ENCODE measurements at places on chromosomes 5 and 9.

DNA sequence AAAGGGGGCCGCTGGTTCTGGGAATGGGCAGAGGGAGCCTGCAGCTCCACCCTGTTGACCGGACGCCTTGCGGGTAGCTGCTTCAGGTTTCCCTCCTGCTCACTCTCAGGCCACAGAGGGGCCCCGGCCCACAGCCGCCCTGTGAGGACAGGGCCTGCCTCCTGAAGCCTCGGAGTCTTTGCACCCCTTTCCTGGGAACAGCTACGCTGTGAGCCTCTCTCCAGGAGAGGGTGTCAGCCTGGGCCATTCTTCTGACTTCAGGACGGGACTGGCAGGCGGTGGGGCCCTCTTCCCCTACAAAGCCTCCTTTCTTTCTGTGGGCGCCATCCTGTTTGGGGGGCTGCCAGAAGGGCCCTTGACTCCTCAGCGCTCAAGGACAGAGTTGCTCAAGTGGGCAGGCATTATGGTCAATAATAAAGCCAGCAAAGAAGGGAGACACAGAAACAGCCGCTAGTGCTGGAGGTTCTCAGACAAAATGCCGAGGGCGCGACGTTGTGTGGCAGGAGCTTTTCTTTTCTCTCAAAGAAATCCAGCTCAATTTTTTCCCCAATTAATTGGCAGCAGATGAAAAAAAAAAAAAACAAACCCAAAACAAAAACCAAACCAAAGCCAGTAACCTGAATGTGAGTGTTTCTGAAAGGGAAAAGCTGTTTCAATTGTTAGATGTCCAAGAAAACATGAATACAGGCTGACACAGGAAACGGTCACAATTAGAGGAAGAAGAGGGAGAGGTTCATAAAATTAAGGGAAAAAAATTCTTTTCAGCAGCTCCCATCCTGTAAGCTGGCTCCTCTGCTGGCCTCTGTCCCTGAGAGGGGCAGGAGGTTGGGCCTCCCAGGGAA, 12.8 kb upstream of the SLC25A51 start:
- no peak for DNase-seq

DNA sequence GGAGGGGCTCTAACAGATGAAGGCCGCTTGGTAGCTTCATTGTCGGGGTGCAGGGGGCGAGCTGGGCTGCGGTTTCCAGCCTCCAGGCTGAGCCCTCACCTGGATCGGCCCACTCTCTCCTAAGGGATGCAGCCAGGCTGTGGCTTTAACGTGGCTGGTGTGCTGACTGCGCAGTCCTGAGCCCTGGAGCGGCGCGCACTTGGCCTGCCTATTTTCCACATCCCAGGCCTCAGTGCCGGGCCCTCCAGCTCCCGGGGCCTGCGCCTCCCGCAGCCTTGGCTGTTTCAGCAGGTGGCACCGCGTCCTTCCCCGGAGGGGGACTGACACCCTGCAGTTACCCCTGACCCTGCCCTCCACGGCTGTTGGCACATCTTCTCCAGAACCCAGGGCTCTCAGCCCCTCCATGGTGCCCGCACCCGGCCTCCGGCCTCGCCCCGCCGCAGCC, 1.4 kb downstream of the RNU6ATAC start:
- no peak for DNase-seq

DNA sequence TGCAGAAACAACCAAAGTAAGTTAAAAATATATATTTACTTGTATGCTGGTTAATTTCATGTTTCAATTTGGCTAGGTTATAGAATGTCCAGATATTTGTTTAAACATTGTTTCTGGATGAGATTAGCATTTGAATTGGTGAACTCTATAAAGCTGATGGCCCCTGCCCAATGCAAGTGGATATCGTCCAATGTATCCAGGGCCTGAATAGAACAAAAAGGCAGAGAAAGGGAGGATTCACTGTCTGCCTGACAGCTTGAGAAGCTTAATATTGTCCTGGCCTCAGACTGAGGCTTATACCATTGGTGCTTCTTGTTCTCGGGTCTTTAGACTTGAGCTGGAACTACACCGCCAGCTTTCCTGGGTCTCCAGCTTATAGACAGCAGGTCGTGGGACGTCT, 446.7 kb upstream of the ACTBL2 start:
- DNase-seq = no peak

DNA sequence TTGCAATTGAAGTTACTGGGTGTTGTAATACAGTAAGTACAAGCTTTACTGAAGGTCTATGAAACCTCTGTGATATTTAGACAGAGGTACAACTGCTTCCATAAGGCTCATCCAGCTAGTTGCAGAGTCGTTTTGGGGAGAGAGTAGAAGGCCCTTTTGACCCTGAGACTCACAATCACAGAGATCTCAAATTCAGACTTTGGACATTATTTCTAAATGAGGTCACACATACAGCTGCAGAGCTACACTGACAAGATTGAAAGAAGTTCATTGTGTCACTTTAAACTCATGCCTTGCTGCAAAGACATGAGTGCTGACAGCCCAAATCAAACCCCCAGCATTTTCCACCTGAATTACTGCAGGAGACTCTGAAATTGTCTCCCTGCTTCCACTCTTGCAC, 205.9 kb upstream of the TMEM161B start:
- DNase-seq = no peak

DNA sequence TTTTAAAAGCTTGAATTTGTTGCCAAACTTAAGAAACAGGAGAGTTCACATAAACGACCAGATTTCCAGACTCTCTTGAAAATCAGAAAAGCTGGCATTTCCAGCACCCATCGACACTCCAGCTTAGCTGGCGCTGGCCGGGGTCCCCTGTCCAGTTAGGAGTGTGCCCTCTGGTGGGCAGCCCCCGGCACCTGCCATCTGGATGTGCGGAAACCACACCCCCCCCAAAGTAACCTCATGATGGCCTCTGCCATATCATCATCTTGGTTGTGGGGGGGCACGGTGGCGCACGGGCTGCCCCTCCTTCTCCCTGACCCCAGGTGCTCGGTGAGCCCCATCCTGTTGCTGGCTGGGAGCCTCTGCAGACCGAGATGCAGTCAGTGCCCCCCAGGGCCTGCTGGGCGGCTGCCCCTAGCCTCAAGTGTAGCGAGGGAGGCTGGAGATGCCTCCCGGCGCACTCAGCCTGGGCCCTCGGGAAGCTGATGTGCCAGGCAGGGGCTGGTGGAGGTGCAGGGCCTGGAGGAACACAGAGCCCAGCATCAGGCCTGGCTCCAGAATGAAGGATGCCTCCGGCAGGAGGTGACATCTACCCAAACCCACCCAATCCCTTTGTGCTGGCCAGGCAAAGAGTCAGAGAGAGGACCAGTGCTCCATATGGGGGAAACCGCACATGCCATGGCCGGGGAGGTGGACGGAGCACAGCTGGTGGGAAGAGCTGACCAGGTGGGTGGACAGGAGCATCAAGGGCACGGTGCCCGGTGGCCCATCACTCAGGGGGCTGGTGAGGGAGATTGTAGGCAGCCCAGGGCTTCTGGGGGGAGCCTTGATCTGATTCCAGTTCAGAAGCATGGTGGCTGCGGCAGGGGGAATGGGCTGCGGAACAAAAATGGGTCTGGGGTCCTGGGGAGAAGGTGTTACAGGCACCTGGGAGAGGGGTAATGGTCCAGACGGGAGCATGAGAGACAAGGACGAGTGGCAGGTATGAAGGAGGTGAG, 70.6 kb downstream of the ADAMTS2 start:
- no peak for DNase-seq

All from hypothalamus (tissue), 51 donors.